GM23338 (cell line): ENCODE measurements at places on chromosomes 6 and 20. TPM values are rescaled to one million over a fixed set of nuclear protein-coding genes. Genes with fewer than 3 reads are reported as not detected.

Gene E2F3
- total RNA-seq, result 33.5 and 37.2 TPM in 2 replicates

DNA sequence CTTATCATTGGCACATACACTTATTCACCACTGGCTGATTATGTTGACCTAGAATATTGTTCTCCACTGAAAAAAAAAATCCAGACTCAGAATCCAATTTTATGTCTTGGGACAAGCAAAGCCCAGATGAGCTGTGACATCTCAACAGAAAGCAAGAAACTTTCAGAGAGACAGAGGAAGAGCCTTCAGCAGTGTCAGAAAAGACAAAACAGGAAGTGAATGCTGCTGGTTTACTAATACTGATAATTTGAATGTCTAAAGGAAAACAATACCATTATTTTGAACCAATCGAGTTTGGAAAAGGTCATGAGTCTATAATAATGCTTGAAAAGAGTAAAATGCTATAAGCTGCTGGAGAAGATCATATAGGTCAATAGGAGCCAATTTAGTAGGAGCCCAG is 179.8 kb upstream of the RIMS1 start:
- peaks cover 10% of the 10 kb centered on the region; the same call in 1 of the 2 replicates for H3K4me1 ChIP-seq
- H3K36me3 ChIP-seq, result no peaks in the 10 kb centered on the region
- H3K27ac ChIP-seq, result no peak overlapping the region
- H3K27me3 ChIP-seq, result no peaks in the 10 kb centered on the region
- no peak for DNase-seq

GRCh38 chr6:78631976-78632375 is 235.4 kb upstream of the IRAK1BP1 start:
- no peaks in the 10 kb centered on the region for H3K4me1 ChIP-seq
- H3K27me3 ChIP-seq, result no peaks in the 10 kb centered on the region
- no peaks in the 10 kb centered on the region for H3K36me3 ChIP-seq

Gene TNNC2
- 0.59 TPM in 1 of 2 replicates, not detected in the other for total RNA-seq

Gene NOX3
- total RNA-seq, result not detected in 2 replicates

- DNase-seq, result no peak
- H3K27ac ChIP-seq, result peak overlapping the region; percentile 94
- no peak overlapping the region for H3K4me3 ChIP-seq
These were observed 33.5 kb downstream of the GHRH start for GRCh38 chr20:37228082-37228481.

Gene PAK5
- 1.1 and 1.2 TPM in 2 replicates for total RNA-seq

GRCh38 chr6:69816569-69816968 is 19.8 kb upstream of the LMBRD1 start:
- no peak overlapping the region for H3K27ac ChIP-seq
- H3K27me3 ChIP-seq, result no peaks in the 10 kb centered on the region
- H3K4me3 ChIP-seq, result no peak overlapping the region
- H3K36me3 ChIP-seq, result no peaks in the 10 kb centered on the region

Gene LCA5
- 3.3 and 4.2 TPM in 2 replicates for total RNA-seq

DNA sequence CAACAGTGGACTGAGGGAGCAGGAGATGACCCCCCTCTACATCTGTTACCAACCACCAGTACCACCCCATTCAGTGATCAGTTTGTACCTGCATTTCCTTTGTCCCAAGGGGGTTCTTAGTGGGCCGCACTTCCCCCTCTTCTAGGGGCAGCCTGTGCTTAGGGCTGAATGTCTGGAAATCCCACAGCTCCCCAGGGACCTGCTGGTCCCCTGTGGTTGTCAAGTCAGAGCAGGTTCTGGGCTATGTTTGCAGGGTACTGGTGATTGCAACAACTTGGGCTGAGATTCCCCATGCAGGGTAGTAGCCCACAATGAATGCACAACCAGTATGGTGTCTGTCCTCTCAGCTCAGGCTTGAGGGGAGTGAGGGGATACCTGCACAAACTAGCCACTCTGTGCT is 39.7 kb upstream of the COL10A1 start:
- no peak overlapping the region for H3K4me3 ChIP-seq
- 0 out of 2 replicates have a peak, but pooled peaks cover under 1% of the 10 kb centered on the region for H3K36me3 ChIP-seq
- H3K4me1 ChIP-seq, result no peaks in the 10 kb centered on the region
- no peak overlapping the region for H3K27ac ChIP-seq
- no peaks in the 10 kb centered on the region for H3K27me3 ChIP-seq

Gene RBM24
- 0.58 and 1.3 TPM in 2 replicates for total RNA-seq

GRCh38 chr20:45100563-45101245 is at the start of gene KCNS1:
Gene KCNS1 (minus strand): TSS chr20:45101127. CDS start chr20:45099236, 1,891 bp downstream.
- H3K4me3 ChIP-seq, result peak within 1 kb of the TSS; percentile 54
- H3K27ac ChIP-seq, result no peak within 1 kb of the TSS
- peaks cover 5% of the 10 kb centered on the region; the same call in 1 of the 2 replicates for H3K4me1 ChIP-seq
- H3K27me3 ChIP-seq, result peaks cover 55% of the 10 kb centered on the region
- DNase-seq, result peak; percentile 84
- no peaks in the 10 kb centered on the region for H3K36me3 ChIP-seq

Gene PI3
- not detected in 2 replicates for total RNA-seq
